ENCODE measurements at places on chromosomes 16 and 17.

DNA sequence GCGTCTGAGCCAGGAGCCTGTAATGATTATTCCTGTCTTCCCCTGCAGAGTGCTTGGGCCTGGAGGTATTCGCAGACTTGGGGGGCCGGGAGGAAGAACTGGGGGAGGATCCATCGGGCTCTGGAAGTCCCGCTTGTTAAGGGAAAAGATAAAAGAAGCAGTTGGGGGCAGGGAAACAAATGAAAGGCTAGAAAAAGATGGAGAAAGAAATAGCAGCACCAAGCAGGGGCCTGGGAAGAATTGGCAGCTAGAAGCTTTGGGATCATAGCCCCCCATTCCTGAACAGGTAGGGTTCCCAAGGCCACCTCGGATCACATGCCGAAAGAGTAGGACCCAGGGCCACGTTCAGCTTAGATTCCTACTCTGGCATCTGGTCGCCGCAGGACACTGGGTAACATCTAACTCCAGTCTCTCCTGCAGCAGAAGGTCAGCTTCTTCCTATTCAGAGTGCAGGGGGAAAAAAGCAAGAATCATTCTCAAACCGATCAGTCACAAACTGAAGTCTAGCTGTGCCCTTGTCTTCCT lies 23.6 kb downstream of the ADAM11 start:
- DNase-seq, result no peak

GRCh38 chr17:75652934-75653549 lies 13.9 kb downstream of the RECQL5 start:
- no peak for DNase-seq

- DNase-seq, result no peak
Observed at GRCh38 chr17:60422162-60422665, at the start of gene CHCT1. Gene CHCT1 (plus strand): TSS chr17:60422489. CDS start chr17:60422593, 104 bp downstream.

DNA sequence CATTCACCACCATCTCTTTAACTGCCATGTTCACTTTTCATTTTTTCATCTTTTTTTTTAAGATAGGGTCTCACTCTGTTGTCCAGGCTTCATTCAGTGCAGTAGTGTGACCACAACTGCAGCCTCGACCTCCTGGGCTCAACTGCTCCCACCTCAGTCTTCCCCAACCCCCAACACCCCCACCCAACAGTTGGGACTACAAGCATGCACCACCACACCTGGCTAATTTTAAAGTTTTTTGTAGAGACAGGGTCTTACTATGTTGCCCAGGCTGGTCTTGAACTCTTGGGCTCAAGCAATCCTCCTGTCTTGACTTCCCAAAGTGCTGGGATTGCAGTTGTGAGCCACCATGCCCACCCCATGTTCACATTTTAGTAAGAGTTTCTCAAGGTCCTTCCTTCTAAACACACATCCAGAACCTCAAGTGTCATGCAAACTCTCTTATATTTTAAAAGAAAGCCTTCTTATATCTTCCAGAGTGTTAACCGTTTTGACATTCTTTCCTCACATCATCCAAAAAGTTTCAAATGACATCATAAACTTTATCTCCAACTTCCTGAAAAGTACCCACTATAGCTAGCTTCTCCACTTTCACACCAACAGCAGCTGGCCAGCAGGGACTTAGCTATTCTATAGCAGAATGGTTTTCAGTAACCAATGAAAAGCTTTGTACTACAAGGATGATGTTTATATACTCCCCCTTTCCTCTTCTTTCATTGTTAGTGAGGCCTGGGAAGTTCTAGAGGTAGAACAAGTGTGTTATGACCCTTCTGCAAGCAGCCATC lies 49.3 kb downstream of the TRAF4 start:
- DNase-seq, result no peak

- no peak for DNase-seq
Observed at GRCh38 chr16:77064037-77064436, 127.0 kb upstream of the MON1B start.

- DNase-seq, result no peak
Observed at GRCh38 chr16:65373097-65373496, 251.2 kb upstream of the CDH11 start.

- DNase-seq, result no peak
Observed at GRCh38 chr16:84816023-84816422, 3.8 kb upstream of the CRISPLD2 start.

GRCh38 chr16:86351041-86351784 lies 159.1 kb upstream of the FOXF1 start:
- no peak for DNase-seq

DNA sequence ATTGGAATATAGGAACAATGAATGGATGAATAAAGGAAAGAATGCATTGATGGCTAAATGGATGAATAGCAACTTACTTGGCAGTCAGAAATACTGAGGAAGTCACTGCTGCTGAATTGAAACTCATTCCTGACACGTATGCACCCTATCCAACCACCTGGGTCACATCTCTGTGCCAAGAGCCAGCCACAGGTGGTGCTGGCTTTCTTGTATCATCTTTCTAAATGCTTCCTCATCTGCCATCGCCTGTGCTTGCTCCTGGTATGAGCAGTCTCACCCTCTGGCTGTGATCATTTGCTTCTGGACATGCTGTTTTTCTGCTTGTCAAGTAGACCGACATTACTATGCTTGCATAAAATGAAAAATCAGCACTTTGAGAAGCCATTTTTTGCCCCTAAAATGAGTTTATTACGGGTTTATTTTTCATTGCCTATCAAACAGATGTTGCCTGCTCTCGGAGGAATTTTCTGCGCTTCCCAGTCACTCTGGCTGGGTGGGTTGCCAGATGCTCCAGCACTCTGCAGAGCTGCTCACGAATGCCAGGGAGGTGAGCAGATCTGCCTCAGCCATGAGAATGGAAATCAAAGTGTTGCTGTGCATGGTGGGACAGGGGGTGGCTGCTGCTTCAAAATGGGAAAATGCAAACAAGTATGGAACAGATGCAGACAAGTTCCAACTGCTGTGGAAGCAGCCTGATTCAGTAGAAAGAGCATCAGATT lies 1349.6 kb upstream of the CDH8 start:
- DNase-seq, result no peak

DNA sequence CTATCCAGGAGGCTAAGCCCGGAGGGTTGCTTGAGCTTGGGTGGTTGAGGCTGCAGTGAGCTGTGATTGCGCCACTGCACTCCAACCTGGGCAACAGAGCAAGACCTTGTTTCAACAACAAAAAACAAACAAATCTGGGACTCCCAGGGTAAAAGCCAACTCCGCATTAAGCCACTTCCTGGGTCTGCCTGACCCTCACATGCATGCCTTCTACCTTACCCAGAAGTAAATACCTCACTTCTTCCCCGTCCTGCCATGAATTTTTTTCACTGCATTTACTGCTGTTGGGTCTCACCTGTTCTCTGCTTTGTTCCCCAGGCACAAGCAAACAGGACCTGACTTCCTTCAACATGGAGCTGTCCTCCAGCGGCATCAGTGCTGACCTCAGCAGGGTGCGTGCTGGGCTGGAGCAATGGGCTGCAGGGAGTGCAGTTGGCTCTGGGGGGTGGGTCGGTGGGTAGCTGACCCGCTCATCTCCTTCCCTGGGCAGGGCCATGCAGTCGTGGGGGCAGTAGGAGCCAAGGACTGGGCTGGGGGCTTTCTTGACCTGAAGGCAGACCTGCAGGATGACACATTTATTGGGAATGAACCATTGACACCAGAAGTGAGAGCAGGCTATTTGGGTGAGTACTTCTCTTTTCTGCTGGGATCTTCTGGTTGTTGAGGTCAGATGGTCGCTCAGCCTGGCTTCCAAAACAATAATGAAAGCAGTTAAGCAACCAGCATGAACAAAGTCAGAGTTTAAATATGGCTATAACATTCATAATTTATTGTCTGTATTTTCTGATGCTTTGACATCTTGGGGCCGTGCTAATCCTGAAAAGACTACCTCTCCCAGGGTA lies 16.4 kb downstream of the ITGAL start:
- DNase-seq, result no peak

- no peak for DNase-seq
Observed at GRCh38 chr17:6701719-6702118, 11.4 kb downstream of the SLC13A5 start.

- DNase-seq, result no peak
Observed at GRCh38 chr16:10240854-10241613, 58.8 kb upstream of the GRIN2A start.

DNA sequence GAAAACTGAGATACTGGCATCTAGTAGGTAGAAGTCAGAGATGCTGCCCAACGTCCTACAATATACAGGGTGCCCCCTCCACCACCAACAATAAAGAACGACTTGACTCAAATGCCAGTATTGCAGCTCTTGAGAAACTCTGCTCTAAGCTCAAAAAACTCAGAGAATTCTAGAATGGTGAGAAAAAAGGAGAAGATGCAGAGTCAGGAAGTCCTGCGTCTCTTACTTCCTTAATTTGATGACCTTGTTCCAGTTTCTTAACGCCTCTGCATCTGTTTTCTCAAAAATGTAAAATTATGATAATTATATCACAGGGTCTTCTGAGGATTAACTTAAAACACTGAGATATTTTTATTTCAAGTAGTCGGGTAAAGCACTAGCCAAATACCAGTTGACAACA lies 1.7 kb upstream of the HSBP1 start:
- no peak for DNase-seq

- no peak for DNase-seq
Observed at GRCh38 chr16:5490499-5490898, 392.9 kb upstream of the EEF2KMT start.

- DNase-seq, result no peak
Observed at GRCh38 chr16:74560912-74561311, 46.0 kb downstream of the GLG1 start.

GRCh38 chr17:62597920-62598319 lies 29.6 kb upstream of the MRC2 start:
- DNase-seq, result peak; percentile 76

DNA sequence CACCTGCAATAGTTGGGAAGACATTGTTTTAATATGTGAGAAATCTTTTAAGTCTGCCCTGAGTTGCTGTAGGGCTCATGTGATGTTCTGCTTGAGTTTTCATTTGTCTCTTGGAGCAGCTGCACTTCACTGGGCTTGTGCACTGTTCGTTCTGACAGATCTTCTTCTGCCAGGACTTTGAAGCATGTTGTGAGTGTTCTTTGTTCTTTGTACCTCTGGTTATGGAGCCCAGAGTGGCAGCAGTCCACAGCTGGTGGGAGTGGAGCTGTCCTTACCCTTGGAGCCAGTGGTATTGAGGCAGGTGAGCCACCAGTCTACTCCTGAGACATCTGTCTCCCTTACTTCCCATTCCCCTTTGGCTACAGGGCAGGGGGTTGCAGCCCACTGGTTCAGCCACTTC lies 64.6 kb downstream of the GNAO1 start:
- DNase-seq, result no peak

DNA sequence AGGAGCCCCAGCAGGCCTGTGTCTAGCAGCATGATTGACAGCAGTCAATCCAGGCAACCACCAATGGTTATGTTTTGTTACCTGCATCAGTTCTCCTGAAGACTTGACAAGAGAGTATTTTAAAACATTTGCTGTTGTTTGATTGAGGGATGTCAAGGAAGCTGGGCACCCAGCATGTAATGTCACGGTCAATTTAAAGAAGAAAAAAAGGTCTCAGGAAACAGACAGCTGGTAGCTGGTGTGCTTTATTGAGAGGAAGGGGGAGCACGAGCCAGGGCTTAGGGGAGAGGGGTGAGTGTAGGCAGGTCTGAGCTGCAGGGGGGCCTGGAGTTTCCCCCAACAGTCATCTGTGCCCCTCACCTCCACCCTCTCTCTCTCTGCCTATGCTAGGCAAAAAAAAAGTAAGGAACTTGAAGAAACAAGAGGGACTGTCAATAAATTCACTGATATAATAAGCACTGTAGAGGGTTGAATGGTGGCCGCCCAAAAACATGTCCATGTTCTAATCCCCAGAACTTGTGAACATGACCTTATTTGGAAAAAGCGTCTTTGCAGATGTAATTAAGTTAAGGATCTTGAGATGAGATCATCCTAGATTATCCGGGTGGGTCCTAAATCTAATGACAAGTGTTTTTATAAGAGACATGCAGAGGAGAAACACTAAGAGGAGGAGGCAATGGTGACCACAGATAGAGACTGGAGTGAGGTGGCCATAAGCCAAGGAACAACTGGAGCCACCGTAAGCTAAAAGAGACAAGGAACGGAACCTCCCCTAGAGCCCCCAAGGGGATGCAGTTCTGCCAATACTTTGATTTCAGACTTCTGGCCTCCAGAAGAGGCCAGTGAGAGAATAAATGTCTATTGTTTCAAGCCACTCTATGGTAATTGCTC lies 14.5 kb downstream of the TSPOAP1 start:
- DNase-seq, result no peak

- peak; percentile 2 for DNase-seq
Observed at GRCh38 chr16:54135361-54136275, 151.0 kb downstream of the IRX3 start.

DNA sequence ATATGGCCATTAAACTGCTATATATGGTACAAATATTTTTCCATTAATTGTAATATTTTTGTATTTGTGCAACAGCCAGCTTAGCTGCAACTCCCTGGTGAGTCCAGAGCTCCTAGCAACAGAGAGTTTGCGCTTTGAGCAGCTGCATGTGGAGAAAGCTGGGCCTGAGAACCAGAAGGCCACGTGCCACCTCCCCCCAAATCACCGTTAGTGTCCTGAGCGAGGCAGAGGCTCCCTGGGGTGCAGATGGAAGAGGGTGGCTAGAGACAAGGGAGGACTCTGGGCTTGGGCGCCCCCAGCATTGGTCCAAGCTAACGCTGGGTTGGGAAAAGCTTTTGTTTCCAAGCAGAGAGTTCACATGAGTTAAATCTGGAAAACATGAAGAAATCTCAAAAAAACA lies 41.6 kb downstream of the HSBP1 start:
- DNase-seq, result no peak

GRCh38 chr16:67846063-67846319 lies 742 bp upstream of the NUTF2 start:
- no peak for DNase-seq

DNA sequence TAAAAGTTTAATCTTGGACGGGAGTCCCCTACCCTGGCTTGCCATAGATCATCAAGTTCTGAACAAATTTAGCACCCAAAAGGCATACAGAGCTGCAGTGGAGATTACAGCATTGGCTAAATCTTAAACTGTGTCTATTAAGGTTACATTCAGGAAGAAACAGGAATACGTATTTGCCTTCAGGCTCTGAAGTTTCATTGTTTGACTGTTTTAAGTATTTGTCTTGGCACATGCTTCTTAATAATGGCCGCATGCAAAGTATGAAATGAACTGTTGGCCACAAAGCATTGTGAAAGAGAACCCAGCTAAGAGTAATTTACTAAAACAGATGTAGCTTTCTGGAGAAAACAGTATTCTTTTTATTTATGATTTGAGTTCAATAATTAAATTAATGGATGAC lies 63.9 kb upstream of the CNEP1R1 start:
- peak; percentile 22 for DNase-seq

- no peak for DNase-seq
Observed at GRCh38 chr17:72862276-72862999, 230.1 kb downstream of the SLC39A11 start.

GRCh38 chr17:36002631-36003030 lies 1.3 kb upstream of the CCL15 start:
- no peak for DNase-seq

- DNase-seq, result no peak
Observed at GRCh38 chr17:46150216-46150963, 42.8 kb downstream of the KANSL1 start.

DNA sequence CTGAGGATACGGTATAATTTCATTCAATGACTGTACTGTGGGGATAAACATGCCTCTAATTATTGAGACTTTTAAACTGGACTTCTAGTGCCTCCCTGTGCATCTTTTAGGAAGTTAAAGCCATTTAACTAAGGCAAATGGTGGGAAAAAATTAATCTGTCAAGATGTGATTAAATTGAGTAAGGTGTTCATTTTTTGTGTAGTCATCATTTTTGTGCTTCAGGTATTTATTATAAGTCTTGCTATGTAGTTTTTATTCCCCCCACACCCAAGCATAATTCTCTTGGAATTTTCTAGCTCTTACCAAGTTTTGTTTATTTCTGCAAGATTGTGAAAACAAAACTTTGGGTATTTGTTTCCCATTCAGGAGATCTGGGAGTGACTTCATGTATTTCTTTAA lies 10.2 kb downstream of the TAF15 start:
- no peak for DNase-seq
